ENCODE measurements at places on chromosomes 2 and 18.

GRCh38 chr18:48831113-48831759, 119.5 kb downstream of the SMAD7 start:
- no peak for DNase-seq

- DNase-seq: no peak
Measured at GRCh38 chr2:127527001-127527804, 914 bp upstream of the IWS1 start.

DNA sequence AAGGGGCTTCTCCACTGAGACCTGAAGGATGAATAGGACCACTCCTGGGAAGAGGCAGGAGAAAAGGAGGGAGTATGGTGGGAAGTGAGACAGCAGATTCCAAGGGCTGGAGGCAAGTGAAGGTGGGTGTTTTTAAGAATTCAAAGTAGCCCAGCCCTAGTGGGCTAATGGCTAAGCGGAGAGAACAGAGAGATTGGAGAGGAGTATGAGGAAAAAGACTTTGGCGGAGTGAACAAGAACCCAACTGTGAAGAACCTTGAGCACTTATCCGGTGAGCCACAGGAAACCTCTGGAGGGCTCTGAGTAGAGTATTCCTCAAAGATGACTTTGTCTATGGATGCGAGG, 142.6 kb downstream of the COPS8 start:
- no peak for DNase-seq

DNA sequence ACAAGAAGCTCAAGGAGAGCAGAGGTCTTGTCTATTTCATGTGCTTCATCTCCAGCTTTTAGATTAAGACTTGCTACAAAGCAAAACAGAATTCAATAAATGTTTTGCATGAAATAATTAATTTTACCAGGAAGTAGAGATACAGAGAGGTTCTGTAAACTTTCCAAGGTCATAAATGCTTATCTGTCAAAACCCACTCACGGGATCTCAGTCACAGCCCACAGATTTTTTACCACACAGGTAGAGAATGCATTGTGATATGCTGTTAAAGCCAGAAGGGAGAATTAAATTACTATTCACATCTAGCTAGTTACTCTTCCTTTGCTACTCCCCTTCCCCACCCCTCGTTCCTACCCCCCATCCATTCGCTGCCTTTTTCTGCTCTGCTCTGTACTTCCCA, 205.5 kb downstream of the DNAH7 start:
- no peak for DNase-seq

DNA sequence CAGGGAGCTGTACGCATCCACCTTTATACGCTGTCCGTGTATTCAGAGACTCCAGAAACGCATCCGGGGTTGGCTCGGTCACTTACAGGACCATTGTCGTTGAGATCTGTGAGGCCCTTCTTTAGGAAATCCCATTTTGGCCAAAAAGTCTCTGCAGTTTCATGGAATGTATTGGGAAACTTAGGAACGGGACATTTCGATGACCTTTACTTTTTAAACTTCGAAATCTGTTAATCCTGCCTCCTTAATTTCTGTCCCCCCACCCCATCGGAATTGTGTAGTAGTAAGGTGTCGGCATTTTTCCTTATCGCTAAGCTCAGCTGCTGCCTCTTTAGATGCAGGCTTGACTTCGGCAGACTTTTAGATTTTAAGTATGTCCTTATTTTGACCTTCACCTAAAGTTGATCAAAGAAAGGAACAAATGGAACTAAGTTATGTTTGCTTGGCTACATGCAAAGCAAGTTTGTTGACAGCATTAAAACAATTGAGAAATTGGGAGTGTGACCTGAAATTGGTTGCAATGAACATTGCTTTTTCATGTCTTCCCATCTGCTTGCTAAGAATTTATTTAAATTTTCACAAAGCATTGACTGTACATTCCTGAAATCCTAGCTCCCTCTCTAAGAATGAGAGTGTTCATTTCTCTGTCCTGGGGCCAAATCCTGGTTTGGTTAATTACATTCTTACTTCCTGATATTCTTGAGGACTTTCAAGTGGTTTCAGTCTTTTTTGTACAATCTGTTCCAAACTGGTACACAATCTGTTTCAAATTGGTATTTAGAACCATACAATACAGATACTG, 884 bp upstream of the RAPH1 start:
- no peak for DNase-seq

DNA sequence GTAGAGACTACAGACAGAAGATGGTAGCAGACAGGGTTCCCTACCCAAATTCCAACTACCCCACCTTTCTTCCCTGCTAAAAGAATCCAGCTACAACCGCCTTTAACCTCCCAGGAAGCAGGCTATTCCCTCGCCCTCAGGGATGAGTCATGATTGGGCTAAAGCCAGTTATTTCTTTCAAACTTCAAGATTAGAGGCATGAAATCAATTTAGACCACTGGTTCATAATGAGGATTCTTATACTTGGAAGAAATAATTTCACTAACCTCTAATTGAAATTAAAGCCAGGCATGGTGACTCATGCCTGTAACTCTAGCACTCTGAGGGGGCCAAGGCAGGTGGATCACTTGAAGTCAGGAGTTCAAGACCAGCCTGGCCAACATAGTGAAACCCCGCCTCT, 20.0 kb downstream of the TRIP12 start:
- DNase-seq: no peak

DNA sequence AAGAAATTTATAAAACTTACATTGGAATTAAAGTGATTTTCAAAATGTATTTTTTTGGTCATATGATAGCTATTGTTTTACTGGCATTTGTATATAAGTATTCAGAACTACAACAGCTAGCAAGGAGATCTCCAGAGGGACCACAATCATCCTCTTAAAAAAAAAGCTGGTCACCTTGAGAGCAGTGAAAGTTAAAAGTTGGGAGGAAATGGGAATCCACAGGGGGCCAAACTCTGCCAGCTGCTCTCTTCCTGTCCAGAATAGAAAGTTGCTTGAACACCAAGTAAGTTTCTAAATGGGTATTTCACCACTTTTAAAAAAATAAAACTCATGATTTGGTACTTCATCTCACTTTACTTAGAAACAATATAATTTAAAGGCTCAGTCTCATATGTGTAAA, 1025.1 kb downstream of the LRP1B start:
- DNase-seq: no peak

- no peak for DNase-seq
Measured at GRCh38 chr18:35804377-35804776, 168.1 kb upstream of the RMP24 start.

DNA sequence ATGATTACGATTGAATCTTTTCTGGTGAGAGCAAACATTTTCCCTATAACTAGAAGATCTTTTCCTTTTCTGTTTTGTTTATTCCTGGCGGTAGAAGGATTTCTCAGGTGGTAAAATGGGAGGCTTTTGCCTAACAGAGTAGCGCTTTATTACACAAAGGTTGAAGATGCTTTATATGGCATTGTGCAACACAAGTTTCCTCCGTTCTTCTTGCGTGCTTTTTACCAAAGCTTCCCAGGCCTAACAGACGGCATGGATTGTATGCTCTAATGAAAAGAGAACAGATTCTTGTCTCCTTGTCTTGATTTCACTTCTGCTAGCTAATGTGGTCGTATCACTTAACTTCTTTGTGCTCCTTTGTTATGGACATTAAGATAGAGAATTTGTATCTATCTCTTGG, 43.8 kb downstream of the MYO1B start:
- no peak for DNase-seq

DNA sequence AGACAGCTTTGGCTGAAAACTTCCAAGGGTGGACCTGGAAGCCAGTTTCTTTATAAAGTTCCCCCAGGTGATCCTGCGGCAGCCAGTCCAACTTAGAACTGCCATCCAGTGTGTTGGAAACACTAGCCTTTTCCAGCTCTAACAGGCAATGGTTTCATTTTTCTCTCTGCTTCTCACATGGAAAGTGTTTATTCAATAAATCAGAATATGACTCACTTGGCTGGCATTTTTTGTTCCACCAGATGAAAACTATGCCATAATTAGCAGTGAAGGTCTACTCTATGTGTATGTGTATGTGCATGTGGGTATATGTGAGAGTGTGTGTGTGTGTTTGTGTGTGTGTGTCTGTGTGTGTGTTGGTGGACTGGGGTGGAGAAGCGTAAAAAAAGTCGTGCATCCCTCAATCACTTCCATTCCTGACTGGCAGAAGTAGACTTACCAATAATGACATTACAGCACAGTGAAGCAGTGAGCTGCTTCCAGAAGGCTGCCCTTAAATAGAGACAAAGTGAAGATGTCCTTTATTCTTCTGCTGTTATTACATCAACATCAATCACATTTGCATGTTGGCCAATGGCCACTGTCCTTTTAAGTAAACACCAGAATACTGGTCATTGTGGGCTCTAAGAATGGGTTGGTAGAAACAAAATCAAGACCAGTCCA, 90.9 kb upstream of the SETBP1 start:
- DNase-seq: no peak

DNA sequence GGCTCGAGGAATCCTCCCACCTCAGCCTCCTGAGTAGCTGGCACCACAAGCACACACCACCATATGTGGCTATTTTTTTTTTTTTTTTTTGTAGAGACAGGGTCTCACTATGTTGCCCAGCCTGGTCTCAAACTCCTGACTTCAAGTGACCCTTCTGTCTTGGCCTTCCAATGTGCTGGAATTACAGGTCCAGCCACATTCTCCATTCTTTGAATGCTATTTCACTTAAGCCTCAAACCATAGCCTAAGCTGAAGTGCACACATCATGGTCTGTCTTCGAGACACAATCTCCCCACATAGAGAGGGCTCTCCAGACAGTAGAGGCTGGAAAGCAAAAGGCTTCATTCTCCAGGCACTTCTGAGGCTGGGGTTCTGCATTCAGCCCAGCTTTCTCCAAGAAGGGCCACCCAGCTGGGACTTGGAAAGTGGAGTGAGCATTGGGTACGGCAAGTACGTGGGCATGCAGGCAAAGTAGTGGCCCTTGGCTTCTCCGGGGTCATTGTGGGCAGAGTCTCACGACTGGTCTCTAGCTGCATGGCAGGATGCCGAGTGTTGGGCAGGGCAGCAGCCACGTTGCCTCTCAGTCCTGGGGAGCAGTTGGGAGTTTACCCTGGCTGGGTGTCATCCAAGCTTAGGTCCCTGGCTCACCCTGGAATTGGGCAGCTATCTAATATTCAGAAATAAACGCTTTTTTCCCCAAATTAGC, 78.2 kb upstream of the SMAD7 start:
- DNase-seq: no peak

- no peak for DNase-seq
Measured at GRCh38 chr2:111135910-111136297, 15.2 kb downstream of the BCL2L11 start.

DNA sequence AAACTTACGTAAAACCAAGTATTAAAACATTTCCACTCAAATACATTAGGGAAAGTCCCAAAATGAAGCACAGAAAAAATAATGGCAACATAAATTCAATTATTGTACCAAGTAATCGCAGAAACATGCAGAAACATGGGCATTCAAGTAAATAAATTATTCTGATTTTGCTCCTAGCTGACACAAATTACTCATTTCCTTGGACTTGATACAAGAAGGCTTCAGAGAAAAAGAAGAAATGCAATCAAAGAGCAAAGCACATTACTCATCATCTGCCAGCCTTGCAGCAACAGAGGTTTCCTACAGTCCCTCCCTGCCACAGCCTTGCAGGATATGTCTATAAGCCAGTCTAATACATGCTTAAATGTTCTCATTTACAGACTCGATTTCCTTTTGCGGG, 439.8 kb upstream of the LYPD1 start:
- no peak for DNase-seq

- no peak for DNase-seq
Measured at GRCh38 chr2:26691881-26692278, 642 bp upstream of the KCNK3 start.

- DNase-seq: no peak
Measured at GRCh38 chr2:60271131-60271530, 282.3 kb downstream of the BCL11A start.

DNA sequence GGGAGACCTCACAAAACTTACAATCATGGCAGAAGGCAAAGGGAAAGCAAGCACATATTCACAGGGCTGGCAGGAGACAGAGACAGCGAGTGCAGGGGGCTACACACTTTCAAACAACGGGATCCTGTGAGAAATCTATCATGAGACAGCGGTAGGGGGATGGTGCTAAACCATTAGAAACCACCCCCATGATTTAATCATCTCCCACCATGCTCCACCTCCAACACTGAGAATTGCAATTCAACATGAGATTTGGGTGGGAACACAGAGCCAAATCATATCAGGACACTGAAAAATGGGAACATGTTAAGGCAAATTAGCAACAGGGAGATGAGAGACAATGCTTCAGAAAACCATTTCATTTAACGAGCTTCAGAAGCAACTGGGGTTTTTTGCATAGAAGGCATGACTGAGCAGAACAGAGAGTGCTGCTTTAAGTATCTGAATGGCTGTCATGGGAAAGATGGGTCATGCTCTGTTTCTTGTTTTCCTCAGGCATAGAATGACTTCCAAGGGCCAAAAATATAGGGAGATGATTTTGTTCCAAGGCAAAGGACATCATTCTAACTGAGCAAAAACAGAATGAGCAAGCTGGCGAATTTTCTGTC, 100.8 kb upstream of the MAP2 start:
- DNase-seq: no peak

GRCh38 chr2:40451918-40452605, at the start of gene SLC8A1:
Gene SLC8A1 (minus strand): TSS chr2:40452090.
- no peak for DNase-seq

DNA sequence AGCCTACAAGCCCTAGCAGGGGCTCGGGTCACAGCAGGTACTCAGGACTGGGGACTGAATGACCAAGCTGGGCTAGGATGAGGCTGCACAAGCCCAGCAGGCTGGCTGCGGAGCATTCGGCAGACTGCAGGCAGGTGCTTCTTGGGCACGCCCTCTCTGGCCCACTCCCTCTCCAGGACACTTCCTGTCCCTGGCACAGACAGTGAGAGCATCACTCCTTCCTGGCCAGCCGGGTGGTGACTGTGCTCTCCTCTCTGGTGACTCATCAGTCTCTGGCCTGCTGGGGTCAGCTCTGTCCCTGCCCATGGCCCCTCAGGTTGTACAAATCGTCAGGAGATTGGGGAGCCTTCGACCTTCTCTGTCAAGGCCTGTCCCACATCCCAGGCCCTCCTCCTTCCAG, 22.5 kb downstream of the C1QL2 start:
- no peak for DNase-seq

- DNase-seq: no peak
Measured at GRCh38 chr2:210475706-210476105, 853 bp downstream of the LANCL1 start.

- DNase-seq: no peak
Measured at GRCh38 chr2:230677201-230677946, 35.3 kb upstream of the CAB39 start.

DNA sequence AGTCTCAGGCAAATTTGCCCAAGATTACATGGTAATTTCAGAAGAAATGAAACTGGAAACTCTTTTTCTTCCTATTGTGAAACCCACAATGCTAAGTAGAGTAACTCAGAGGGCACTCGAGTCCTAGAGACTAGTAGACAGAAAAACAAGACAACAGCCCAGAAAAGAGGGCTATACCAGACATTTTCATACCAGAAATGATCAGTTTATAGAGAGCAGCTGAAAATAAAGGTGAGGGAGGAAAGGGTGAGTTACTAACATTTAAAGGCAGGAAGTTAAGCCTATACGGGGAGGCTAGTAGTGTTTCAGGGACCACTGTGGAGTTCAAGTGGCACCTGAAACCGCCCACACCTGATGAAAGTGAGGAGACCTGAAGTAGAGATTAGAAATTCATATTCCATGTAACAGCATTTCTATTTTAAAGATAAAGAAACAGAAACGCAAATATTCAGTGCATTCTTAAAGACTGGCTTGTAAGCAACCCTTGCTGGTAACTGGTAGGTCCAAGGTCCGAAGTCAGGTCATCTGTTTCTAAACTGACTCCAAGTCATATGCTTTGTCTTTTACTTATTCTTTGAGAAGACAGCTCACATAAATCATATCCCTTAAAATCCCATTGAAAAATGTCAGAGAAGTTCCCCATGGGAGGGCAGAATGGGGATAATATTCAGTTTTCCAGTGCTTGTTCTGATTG, 145.1 kb upstream of the ITGB6 start:
- no peak for DNase-seq

GRCh38 chr2:135212757-135213156, 160.7 kb downstream of the RAB3GAP1 start:
- no peak for DNase-seq

Data from activated CD4-positive, alpha-beta T cell treated with anti-CD3 and anti-CD28 coated beads, Interleukin-2, amount 50 U/mL, for 24 hours (primary cell).